ENCODE measurements at places on chromosomes 11 and 22.

DNA sequence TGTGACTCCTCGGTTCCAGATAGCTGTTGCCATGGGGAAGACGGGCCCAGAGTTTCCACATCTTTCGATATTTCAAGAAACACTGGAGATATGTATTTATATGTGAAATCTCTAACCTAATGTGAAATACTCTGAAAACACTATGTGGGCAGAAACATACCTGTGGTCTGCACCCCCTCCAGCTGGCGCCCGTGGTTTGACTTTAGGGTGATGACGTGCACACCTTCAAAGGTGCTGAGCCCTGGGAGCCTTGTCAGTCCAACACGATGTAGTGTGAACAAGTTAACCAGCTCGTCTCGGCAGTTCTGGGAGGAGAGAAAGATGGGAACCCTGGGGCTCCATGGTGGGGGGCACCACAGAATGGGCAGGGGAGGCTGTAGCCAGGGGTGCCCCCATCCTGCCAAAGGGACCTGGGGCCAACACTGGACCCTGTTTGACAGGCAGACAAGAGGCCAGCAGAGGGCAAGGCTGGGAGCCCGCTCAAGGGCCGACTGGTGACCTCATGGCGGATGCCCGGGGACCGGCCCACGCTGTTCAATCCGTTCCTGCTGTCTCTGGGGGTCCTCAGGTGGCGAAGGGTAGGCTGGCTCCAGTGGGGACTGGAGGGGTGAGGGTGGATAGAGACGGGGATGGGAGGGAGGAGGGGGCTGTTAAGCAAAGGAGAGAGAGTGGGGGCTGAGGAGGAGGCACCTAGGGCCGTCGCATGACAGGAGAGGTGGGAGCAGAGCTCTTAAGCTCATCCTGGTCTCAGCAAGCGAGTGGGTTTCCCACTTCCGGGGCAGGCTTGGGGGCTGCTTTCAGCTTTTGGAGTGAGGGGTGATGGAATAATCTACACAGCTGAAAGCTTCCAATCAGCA, 43.8 kb downstream of the TRIOBP start:
- no peak for DNase-seq

- DNase-seq: no peak
Measured at GRCh38 chr11:26997378-26997777, 3.5 kb downstream of the FIBIN start.

- no peak for DNase-seq
Measured at GRCh38 chr11:108221911-108222573, 396 bp downstream of the NPAT start.

DNA sequence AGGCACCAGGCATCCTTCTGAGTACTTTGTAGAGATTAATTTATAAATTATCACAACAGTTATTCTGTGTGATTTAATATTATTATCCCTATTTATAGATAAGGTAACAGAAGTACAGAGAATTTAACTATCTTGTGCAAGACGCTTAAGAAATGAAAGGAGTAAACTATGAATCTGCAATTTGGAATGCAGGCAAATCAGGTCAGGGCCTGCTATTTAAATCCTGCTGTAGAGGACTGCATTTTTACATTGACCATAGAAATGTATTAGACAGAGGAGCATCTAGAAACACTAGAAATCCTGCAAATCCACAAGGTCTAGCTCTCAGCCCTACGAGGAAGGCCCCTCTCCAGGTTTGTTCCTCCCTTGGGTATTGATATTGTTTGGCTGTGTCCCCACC, 336.2 kb downstream of the ETS1 start:
- DNase-seq: no peak

DNA sequence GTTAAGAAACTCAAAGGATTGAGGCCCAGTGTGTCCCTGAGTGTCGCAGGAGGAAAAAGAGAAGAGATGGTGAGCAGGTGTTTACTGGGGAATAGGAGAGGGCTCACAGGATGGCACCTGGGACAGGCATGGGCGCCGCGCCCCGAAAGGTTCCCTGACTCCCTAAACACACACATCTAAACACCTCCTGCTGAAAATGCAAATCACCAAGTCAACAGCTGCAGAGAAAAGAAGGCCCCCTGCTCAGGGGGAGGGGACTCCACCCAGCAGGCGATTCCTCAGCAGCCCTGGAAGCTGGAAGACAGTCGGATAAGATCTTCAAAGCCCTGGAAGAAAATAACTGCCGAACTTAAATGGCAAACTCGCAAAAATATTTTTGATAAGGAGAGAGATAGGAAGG, 377.2 kb downstream of the BRD1 start:
- DNase-seq: no peak

- DNase-seq: no peak
Measured at GRCh38 chr22:27270818-27271510, 530.6 kb downstream of the MN1 start.

- peak; percentile 87 for DNase-seq
Measured at GRCh38 chr11:67053896-67054329, 2.7 kb upstream of the RHOD start.

DNA sequence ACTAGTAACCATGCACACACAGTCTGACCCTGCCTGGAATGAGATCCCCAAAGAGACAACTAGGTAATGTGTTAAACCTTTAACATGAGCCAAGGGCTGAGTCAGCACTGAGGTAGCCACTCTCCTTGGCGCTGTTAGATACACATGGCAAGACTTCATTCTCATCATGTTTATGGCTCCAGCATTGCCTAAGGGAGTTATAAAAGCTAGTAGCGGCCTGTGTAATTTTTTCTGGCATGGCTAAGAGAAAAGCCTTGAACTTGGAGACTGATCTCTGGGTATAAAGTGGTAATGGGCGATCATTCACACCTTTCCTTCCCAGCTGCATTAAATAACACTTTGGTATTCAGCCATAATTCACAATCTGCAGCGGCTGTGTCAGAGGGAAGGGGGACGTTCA, 779.7 kb upstream of the LRRC4C start:
- peak; percentile 54 for DNase-seq

DNA sequence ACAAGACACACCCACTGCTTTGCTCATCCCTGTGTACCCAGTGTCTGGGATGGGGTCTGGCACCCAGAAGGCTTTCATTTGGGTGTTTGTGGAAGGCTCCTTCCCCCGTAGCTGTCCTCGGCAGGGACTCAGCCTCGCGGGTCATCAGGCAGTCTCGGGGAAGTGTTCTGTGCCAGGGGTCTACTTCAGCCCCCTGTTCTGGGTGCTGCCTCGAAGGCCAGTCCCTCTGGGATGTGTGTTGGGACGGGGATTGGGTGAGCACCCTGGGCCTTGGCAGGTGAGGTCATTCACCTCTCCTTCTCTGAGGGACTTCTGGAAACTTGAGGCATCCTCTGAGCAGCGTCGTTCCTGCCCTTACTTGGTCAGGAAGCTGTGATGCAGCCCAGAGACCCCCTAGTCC, 65.5 kb downstream of the RPUSD4 start:
- no peak for DNase-seq

DNA sequence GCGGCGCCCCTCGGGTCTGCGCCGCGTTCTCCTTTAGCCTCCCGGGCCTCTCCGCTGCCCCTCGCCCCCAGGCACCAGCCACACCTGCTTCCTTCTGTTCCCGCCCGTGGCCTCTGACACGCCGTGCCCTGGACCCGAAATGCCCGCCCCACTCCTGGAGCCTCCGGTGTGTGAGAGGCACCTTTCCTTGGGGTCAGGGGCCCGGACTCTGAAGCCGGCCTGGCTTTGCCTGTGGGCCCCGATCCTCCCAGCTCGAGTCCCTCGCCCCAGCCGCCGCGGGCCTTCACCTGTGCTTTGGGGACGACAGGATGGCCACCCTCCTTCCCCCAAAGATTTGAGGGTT, 661 bp upstream of the CDPF1 start:
- DNase-seq: no peak

GRCh38 chr11:75509020-75509720, 16.6 kb downstream of the GDPD5 start:
- DNase-seq: no peak

- peak; percentile 93 for DNase-seq
Measured at GRCh38 chr11:9663699-9664275, at the start of gene SWAP70. SWAP70 (plus strand) TSS chr11:9664077; CDS start chr11:9664180, 103 bp downstream.

GRCh38 chr22:22810018-22810427, 77.6 kb upstream of the IGLL5 start:
- DNase-seq: peak; percentile 77

- DNase-seq: peak; percentile 61
Measured at GRCh38 chr11:629237-629583, 2.2 kb upstream of the SCT start.
